Brain microvascular endothelial cell (primary cell): ENCODE measurements at places on chromosomes 7 and 10.
A peak's percentile ranks its signal among the peaks of the same experiment; 100 is the strongest.

GRCh38 chr7:154836021-154836448, 166.9 kb downstream of the PAXIP1 start:
- DNase-seq, result no peak

- no peak for DNase-seq
Measured at GRCh38 chr10:114398587-114399331, 5.5 kb downstream of the AFAP1L2 start.

GRCh38 chr10:132677473-132678227, 108.3 kb downstream of the NKX6-2 start:
- DNase-seq, result no peak

DNA sequence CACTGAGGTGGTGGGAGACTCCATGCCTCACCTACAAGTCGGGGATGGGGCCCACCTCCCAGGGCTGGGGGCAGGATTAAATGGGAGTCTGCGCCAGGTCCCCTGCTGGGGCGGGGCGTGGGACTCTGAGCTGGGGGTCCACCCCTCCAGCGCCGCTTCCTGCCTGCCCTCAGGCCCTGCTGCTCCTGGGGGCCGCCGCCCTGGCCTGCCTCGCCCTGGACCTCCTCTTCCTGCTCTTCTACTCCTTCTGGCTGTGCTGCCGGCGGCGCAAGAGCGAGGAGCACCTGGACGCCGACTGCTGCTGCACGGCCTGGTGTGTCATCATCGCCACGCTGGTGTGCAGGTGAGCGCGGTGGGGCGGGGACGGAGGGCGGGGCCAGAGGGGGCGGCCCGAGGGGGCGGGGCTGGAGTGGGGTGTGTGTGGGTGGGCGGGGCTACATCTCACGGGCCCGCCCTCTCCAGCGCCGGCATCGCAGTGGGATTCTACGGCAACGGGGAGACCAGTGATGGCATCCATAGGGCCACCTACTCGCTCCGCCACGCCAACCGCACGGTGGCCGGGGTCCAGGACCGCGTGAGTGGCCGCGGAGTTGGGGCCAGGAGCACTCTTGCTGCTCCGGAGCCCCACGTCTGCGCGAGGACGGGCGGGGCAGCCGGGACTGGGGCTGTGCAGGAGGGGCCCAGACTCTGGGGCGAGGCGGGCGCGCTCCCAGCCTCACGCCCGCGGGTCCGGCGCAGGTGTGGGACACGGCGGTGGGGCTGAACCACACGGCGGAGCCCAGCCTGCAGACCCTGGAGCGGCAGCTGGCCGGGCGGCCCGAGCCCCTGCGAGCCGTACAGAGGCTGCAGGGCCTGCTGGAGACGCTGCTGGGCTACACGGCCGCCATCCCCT, 15.1 kb downstream of the TTYH3 start:
- DNase-seq, result no peak

- no peak for DNase-seq
Measured at GRCh38 chr10:113493882-113494301, 59.0 kb upstream of the HABP2 start.

- peak; percentile 12 for DNase-seq
Measured at GRCh38 chr7:154953006-154953684, 49.8 kb downstream of the PAXIP1 start.

- DNase-seq, result no peak
Measured at GRCh38 chr10:25039531-25039930, 23.1 kb downstream of the THNSL1 start.

DNA sequence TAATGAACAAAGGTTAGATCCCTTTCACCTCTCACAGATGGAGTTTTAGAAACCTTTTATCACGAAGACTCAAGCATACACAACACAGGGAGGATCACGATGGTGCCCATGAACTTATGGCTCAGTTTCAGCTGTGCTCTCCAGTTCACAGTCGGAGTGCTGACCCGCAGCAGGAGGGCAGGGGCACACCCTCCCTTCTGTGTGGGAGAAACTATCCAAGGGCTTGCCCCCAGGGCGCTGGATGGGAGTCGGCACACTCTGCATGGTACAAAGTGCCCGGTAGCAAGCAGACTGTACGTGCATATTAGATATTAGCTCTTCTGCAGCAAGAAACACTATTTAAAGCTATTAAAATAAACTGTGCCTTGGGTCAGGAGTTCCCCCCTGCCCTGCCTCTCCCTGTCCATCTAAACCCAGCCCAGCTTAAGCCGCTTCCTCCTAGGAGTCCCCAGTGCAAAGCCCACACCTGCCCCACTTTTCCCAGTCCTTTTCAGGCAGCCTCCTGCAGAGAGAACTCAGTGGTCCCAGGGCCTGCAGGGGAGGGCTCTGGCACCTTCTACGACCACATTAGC, 76.5 kb downstream of the CHST15 start:
- DNase-seq, result no peak

GRCh38 chr10:22042557-22043326, 39.2 kb upstream of the DNAJC1 start:
- no peak for DNase-seq

DNA sequence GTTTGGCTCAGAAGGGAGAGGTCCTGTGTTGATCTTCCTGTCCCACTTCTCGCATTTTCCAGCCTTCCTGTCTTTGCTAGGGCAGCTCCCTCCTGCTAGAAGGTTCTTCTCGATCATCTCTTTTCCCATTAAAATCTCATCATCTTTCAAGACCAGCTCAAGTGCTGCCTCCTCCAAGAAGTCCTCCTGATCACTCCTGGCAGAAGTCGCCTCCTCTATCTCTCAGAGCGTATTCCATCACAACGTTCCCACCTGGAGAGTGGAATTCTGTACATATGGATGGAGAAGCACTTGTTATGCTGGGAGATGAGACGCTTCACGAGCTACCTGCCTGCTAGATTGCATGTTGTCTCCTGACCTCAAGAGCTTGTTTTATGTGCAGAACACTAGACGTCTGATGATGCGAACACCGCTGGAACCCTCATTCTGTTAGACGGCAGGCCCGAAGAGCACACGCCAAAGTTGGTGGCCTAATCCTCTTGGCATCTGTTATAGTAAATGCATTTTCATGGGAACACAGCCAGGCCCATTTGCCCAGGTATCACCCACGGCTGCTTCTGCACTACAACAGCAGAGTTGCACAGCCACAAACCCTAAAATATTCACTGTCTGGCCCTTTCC, 68.0 kb upstream of the INSIG1 start:
- DNase-seq, result no peak

DNA sequence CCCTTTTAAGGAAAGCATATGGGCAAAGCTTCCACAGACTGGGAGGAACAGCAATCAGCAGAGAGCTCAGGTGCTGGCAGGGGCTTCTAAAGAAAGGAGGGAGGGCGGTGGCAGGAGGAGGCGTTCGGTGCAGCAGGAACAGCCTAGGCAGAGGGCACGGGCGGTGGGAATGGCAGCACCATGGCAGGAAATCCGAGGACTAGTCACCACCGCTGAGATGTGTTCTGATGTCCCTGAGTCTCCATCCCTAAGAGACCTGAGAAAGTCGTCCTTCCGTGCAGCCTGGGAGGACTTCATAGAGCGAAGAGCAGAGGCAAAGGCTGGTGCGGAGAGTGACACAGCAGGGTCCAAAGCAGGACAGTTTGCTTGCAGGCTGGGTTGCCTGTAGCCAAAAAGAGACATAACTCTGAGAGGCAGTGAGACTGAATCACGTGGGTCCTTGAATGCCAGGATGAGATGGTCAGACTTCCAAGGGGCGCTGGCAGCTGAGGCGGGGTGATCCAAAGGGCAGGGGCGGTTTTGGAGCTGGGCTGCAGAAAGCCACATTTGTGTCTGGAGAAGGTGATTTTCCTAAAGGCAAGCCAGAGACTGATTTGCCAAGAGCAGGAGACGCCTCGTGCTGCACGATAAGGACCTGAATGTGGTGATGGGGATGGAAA, 35.8 kb upstream of the GRID1 start:
- no peak for DNase-seq

DNA sequence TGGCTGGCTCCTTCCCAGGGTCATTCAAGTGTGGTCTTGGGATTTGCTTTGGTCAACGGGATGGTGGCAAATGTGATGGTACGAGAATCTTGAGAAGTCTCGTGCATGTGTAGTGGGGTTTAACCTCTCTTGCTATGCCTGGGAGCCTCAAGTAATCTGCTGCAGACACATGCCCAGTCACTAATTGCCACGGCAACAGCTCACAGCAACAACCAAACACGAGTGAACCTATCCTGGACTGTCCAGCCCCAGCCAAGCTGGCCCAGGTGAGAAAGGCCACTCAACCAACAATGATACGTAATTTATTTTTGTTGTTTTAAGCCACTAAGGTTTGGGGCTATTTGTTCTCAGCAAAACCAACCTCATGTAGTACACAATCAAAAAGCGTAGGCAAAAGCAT, 38.1 kb upstream of the DDC start:
- DNase-seq, result peak; percentile 4

DNA sequence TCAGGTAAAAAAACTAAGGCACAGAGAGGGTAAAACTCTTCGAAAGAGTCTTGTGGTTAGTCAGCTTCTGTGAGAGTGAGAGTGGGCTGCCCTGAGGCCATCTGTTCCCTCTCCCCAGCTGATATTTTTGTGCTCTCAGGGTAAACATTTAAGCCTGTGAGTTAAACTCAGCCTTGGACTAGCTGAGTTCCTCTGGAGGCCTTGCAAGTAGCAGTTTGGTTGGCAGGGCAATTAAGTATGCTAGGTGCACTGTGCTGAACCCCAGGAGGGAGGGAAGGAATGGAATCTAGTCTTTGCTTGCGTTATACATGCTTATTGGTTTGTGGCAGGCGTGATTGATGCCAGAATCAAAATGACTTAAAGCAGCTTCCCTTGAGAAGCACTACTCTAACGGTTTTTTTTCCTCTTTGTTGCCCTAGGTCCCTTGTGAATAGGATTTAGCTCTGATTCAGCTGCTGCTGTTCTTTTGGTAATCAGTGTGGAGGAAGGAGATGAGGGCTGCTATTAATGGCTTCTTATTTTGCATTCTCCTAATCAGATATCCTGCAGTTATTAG, 140.2 kb downstream of the AUTS2 start:
- no peak for DNase-seq

DNA sequence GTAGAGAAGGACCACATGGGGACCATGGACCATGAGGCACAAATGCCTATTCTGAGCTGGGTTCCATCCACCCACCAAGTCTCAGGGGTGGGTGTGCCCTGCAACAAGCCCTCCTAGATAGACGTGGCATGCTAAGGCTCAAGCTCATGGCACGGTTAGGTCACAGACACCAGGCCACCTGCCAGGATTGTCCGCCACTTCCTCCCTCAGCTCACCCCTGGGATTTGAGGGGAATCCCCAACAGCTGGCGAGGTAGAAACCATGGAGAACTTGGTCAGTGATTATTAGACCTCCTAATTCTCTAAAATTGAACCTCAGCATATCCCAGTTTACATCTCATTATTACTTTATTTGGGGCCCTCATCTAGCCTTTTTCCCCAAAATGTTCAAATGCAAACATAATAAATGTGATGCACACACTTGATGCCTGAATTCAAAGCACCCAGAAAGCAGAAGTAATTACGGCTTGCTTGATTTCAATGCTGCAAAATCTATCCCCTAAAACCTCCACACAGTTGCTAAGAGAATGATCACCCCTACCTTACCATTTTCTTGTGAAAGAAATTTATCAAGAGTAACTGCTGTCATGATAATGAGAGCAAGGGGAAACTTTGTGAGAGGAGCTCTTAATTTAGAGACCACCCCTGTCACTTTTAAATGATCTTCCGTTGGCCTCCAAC, 366.6 kb upstream of the PFKP start:
- DNase-seq, result no peak

DNA sequence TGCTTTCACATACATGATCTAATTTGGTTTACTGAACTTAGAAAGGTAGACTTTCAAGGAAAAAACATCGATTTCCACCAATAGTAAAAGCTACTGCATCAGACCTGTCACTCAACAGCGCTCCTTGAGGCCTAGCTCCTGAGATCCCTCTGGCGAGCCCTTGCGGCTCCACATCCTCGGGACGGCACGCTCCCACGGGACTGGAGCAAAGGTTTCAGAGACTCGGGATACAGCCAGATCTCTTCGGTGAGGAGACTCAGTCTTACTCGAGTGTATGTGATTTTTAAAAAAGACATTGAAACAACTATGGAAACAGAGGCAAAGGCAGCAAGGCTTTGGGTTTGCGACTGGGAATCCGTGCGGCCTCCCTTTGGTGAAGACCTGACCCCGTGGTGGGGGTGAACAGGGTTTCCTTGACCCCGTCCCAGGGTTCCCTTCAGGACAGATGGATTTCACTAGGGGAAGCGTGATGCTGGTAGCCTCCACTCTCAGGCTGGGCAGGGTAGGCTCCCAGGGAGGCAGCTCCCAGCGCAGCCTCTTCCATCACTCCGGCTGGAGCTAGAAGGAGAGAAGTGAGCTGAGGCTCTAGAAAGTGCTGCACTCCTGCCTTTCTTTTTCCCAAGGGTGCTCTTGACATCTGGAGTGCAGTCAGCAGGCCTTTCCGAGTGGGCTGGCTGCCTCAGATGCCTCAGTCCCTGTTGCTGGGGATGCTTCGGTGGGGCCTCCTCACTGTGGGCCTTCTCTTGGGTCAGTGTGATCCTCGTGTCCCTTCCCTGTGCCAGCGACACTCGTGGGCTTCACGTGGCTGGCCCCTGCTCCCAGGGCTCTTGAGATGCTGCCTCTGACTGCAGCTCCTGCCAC, 5.8 kb upstream of the ATP6V0E2 start:
- DNase-seq, result no peak

GRCh38 chr10:1615186-1615954, 122.0 kb downstream of the ADARB2 start:
- no peak for DNase-seq

DNA sequence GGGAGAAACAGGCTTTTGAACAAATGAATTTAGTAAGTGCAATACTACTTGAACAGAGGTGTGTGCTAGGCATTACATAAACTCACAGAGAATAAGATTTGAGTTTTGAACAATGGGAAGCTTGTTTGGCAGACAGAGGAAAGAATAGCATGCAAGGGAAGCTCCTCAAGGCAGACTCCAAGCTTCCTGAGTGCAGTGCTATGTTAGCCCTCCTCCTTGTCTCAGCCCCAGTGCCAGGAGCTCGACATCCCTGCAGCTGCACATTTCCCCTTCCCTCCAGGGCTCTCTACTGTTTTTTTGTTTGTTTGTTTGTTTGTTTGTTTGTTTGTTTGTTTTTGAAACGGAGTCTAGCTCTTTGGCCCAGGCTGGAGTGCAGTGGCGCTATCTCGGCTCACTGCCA, 237.5 kb downstream of the IPMK start:
- DNase-seq, result no peak

- no peak for DNase-seq
Measured at GRCh38 chr10:60139290-60139689, 232.9 kb upstream of the CCDC6 start.

- DNase-seq, result no peak
Measured at GRCh38 chr10:100976906-100977305, 7.6 kb downstream of the SEMA4G start.

DNA sequence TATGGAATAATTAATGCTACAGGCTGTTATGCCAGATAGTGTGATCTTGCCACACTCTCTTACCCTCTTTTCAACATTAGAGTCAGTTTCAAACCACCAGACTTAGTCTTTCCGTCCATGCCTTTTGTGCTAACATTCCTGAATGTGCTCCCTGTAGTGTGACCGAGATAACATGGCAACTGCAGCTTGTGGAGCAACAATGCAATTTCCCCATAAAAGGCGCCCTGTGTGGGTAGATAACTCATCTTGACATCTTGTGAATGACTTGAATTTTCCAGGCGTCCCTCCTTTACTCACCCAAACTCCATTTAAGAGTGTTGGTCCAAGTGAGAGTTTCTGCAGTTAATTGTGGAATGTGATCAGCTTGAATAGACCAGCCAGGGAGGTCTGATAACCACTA, 99.6 kb downstream of the DNAH11 start:
- no peak for DNase-seq

- no peak for DNase-seq
Measured at GRCh38 chr7:114923403-114923713, 1.5 kb downstream of the MDFIC start.

- no peak for DNase-seq
Measured at GRCh38 chr7:142323706-142324105, 65.8 kb upstream of the PRSS58 start.

- DNase-seq, result no peak
Measured at GRCh38 chr7:106464651-106465050, 179.9 kb upstream of the NAMPT start.
